ENCODE measurements at places on chromosomes 2 and 18.

DNA sequence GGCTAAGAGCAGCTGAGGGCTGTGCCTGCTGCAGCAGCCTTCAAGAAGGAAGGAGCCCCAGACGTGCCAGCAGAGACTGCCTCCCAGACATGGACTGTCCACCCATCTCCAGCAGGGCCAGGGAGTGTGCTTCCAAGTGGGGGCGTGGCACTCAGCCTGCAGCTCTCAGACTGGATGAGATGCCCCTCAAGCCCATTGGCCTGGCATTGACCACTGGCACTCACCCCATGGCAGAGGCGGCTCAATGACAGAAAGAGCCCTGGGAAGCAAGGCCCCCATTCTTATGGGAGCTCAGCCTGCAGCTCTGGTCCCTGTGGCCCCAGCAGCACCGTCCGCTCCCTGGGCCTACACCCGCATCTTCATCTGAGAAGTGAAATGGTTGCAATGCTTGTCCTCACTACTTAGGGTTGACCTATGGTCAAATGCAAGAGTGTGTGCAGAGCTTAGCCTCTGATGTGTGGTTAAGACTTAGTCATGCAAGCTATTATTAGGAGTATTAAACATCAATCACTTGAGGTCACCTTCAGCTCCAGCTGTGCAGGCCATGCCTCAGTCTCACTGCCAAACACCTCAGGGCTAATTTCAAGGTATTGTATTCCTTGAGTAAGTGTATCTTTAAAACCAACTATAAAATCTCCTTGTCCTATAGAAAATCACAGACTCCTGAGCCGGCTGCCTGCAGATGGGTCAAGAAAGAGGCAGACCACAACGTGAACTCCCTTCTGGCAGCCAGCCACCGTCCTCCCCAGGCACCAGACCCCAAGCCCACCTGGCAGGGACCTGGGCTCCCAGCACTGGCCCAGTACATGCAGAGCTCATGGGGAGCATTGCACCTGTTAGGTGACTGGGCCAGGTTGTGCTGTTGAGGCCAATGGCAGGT, 194.8 kb downstream of the NDUFA10 start:
- DNase-seq: no peak

DNA sequence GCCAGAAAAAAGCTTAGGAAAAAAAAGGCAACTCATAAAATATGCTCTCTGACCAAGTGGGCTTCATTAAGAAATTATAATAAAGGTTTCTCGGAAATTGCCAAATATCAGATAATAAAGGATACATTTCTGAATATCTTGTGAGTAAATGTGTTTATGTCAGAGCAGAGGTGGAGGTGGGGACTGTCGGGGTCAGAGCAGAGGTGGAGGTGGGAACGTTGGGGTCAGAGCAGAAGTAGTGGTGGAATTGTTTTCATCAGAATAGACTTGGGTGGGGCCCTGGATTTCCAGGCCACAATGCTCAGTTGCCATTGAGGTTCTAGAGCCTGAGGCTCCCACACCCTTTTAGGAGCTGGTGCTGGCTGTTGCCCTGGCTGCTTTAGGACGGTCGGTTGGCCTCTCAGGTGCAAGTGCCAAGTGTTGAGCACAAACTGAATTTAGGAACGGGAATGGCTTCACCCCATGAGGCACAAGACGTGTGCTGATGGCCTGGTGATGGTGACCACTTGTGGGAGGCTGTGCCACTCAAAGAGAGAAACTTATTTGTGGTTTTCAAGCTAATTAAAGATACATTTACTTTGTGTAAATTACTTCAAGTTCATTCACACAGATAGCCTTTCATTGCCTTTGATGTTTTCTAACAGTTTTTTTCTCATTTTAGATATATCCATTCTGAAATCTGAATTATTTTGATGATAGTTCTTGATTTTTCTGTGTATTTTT, 131.5 kb downstream of the ATP9B start:
- DNase-seq: peak; percentile 80

DNA sequence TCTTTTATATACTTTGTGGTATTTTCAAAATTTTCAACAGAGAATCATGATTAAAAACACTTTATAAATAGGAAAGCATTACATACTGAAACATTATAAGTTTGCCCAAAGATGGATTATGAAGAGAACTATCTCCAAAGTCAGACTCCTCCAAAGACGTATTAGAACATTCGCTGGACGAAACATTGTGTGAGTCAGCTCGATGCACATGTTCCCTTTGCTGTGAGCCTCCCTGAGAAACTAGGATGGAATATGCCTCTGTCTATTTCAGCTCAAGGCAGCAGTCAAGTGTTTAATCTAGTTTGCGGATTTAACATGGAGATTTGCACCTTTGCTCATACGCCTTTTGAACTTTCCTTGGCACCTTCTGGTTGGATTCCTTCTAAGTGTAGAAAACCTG, 92.2 kb upstream of the NCKAP5 start:
- DNase-seq: no peak

DNA sequence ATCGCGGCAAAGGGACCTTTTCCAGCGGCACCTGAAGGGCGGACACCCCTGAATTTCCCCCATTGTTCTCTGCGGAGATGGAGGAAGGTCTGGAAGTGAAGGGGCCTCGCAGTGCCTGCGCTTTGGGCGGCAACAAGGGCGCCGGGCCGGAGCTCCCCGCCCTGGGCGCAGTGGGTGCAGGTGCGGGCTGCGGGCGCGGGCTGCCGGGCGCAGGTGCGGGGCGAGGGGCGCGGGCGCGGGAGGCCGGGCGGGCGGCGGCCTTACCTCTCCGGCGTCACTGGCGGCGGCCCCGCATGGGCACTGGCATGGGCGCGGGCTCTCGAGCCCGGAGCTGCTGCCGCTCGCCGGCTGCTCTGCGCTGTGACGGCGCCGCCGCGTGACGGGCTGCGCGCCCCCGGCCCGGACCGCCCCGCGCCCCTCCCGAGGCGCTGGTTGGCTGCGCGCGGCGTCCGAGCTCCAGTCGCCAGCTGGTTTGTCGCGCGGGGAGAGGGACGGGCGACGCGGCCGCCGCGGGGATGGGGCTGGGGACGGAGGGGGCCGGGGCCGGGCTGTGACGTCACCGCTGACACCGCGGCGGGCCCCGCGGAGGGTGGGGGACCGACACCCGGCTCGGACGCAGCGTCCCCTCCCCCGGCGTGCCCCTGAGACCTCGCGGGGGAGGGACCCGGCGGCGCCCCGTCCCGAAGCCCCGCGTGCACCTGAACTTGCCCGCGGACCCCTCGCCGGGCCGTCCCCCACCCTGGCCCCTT, at the start of gene KIF1A:
Gene KIF1A, minus strand, starts transcription at position 362 of the 749 bp plus-strand sequence. CDS start 22,467 bp downstream, outside the sequence.
- peak; percentile 66 for DNase-seq

DNA sequence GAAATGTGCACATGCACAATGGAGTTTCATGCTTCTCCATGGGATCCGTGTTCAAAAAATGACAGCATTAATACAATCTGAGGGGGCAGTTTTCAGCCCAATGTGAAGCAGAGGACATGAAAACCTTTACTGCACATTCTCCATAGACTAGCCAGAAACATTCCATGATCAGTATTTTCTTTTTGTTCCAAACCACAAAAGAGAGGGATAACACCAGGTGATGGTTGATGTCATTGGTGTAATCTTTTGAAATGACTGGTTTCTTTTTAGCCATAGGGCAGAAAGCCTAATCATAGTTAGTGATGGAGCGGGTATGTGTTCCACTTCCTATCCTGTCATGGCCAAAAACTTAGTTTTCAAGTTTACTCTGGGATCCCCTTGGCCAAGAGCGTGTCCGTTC, 1.8 kb upstream of the KYNU start:
- DNase-seq: no peak

Measured in hypothalamus (tissue), 51 donors.